ENCODE measurements at places on chromosomes 2 and 18. TPM values are rescaled to one million over a fixed set of nuclear protein-coding genes. Genes with fewer than 3 reads are reported as not detected.

Gene NEB
- total RNA-seq = under 0.01 TPM

DNA sequence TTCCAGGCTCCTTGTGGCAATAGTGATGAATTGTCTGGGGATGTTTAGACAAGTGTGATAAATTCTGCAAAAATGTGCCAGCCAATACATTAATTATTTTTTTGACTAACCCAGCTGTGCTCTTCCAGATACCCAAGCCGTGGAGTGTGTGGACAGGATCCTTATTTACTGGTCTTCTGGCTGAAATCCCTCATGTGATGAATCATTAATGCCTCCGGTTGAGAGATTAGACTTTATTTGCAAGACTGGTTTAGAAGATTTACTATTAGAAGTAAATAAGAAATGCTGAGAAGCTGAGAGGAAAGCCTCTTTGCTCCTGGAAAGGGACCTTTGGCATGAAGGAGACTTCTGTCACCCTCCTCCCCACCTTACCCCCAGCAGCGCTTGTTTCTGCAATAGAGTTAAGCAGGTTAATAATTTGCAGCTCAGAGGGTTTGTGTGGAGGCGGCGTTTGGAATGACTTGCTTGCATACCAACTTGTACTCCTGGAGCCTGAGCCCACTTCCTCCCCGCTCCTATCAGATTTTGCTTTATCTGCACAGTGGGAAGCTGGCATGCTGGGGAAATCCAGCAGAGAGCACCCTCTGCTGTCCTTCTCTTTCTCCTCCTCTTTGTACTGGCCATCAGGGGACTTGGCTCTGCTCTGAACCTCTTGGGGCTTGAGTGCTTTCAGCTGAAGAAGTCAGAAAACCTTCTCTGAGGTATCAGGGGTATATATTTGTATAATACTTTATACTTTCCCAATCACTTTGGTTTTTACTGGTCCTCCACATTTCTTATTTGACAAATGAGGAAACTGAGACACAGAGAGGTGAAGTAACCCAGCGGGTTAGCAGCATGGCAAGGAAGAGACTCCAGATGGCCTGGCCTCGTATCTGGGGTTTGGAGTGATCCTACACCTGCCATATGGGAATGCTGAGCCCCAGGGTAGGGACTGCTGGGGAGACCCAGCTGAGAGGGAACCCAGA lies 16.3 kb downstream of the SLC3A1 start:
- no peak for DNase-seq

DNA sequence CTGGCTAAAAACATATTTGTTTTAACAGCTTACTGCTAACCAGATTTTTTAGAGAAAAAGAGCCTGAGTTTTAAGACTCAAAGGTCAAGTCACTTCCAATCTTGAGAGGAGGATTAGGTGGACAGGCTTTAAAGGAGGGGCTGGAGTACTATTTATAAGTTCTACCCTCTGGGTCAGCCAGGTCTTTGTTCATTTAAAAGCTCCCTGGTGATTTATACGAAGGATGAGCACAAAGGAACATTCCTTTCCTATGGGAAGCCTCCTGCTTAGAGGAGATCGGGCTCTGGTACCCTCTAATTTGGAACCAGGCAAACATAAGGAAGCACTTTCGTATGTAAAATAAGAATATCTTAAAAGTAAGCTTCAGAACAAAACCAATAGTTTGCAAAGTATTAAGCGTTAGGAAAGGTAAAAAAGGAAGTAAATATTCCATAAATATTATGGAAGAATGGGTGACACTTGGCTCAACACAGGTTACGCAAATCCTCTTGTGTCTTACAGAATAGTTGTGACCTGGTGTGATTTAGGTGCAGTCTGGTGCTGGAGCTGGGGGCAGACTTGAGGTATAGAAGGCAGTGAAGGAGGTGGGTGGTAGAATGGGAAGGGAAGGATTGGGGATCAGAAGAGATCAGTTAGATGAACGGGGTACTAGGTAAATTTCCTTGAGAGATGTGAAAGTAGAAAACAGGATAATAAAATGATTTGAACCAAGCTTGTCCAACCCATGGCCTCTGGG lies 35.6 kb downstream of the PDE6D start:
- no peak for DNase-seq

GRCh38 chr2:177058747-177059146 lies 153.8 kb upstream of the HNRNPA3 start:
- DNase-seq = no peak

DNA sequence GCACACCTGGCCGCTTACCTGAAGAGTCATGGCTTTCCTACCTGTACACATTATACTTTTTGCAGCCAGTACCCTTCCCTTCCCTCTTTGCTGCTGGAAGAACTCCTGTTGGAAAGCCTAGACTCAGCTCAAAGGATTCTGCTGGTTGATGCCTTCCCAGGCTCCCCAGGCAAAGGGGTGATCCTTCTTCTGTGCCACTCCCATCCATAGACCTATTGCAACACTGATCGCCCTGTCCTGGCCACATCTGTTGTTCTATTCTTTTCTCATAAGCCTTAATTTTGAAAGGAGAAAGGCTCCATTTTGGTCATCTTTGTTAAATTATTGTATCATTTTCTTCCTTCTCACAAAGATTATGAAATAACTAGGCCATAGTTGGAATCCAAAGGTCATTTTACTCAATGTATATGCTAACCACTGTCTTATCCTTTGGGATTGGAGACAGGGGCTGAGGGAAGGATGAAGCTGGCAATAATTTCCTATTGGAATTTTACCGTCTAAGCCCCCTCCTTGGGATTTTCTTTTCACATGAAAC lies 3.4 kb upstream of the PRKCE start:
- no peak for DNase-seq

- DNase-seq = no peak
These were observed 182.5 kb upstream of the LINC00305 start for GRCh38 chr18:64331419-64331818.

DNA sequence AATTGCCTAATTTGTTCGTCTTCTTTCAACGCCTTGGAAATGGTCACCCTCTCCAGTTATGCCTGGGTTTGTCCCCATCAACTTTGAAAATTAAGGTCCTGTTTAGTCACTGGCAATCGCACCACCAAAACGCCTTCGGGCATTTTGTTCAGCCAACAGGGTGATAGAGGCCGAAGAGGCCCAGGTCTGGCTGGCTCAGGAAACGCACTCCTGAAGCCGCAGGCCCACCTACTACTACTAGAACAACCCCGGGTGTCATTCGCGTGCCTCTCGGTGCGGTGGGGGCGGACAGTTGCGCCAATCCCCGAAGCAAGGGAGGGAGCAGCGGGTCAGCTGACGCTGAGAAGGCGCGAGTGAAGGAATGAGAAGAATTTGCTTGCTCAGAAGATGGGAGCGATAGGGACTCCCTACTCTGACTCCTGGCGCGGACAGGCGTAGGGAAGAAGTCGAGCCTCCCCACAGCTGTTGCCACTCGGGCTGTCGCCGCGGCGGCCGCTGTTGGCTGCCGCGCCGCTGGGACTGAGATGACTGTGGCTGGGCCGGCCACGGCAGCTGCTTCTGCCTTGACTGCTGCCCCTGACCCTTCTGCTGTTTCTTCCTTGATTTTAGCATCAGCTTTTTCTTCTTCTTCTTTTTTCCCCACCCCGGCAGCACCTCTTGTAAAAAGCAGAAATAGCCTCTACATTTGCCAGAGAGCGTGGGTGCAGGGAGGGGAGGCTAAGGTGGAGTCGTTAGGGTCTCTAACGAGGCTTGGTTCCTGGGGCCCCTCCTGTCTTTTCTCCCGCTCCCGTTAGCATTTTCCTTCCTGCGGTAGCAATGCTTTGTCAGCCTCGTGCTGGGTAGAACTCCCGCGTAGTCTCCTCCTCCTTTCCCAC lies 387.6 kb downstream of the FIGN start:
- DNase-seq = no peak
